NCI-H2029 treated with DMSO at 0.1 percent for 48 hours (cell line): ENCODE measurements at places on chromosomes 2 and 18.

DNA sequence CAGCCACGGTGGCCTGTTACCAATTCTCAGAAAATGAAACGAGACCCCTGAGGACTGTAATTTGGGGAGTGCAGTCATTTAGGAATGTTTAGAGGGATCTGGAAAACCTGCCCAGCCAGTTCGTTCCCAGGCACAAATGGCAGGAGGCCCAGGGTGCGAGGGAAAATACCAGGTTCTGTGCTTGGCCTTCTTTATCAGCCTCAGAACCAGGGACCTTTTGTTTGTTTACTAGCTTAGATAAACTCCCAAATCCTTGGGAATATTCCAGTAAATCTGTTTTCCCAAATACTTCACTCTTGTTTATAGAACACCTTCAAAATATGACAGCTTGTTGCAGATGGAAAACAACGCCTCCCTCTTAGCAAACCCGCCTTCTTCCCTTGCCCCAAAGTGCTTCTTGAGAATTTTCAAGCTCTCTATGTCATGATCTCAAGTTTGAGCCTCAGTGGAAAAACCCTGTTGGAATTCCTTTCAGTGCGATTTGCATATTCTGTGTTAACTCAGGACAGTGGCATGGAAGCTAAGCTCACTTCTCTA, 400.3 kb upstream of the SMIM21 start:
- no peak for DNase-seq

DNA sequence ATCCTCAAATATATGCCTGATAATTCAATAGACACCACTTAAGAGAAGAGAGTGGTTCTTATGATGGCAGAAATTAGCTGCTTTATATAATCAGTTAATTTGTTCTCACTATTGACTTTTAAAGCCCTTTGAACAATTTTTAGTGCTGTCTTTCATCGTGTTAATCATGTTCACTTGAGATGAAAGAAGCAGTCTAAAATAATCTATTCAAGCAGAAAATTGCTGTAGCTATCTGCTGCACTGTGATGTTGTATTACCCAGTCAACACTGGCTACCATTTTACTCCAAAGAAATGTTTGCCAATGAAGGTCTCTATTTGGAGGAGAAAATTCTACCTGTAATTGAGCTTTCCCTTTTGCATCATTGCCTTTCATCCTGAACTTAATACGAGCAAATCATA, 459.8 kb upstream of the FSIP2 start:
- no peak for DNase-seq

- DNase-seq: no peak
Measured at GRCh38 chr2:119723186-119723585, 36.5 kb upstream of the PTPN4 start.

DNA sequence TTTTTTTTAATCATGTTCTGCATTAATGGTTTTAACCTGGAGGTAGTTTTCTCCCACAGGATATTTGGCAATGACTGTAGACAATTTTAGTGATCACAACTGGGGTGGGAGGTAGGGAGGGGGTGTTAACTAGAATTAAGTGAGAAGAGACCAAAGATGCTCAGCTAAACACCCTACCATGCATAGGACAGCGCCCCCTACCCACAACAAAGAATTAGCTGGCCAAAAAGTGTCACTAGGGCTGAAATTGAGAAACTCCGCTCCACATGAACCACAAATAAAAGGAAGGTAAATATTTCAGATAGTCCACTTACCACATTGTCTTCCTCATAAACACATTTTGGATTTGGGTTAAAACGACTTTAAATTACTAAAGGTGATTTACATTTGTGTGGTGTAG, 942.6 kb downstream of the SUCLG1 start:
- DNase-seq: no peak

- DNase-seq: no peak
Measured at GRCh38 chr2:191333911-191334357, 88.7 kb downstream of the MYO1B start.

DNA sequence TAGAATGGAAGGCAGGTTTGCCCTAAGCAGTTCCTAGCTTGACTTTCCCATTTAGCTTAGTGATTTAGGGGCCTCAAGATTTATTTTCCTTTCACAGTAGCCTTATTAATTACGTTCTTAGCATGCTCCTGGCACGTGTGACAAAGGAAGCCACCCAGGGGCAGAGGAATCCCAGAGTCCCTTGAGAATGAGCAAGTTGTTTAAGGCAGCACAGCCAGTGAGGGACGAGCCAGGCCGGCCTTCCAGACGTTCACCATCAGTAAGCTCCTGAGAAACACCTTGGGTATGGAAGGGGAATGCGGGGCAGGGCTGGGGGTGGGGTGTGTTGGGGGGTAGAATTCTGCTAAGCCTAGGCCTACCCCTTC, 76.3 kb downstream of the SOWAHC start:
- DNase-seq: no peak

- no peak for DNase-seq
Measured at GRCh38 chr2:36125702-36126101, 229.9 kb upstream of the CRIM1 start.

DNA sequence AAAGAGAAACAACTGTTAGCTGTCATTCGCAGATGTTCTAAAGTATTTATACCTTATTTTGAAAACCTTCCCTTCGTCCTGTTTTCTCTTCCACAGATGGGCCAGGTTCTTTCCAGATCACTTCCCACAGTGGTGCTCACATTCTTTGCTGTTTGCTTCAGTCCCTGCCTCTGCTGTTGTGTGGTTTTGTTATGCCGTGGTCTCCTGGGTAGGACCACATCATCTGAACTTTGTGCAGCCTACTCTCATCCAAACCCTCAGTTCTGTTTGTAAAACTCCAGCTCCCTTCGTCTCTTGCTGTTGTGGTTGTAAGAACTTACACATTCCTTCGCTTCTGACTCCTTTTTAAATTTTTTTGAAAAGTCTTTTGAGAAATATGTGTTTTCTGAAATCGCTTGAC, 38.1 kb downstream of the ZNF236 start:
- DNase-seq: no peak

- no peak for DNase-seq
Measured at GRCh38 chr2:168730344-168730743, 72.1 kb upstream of the NOSTRIN start.

DNA sequence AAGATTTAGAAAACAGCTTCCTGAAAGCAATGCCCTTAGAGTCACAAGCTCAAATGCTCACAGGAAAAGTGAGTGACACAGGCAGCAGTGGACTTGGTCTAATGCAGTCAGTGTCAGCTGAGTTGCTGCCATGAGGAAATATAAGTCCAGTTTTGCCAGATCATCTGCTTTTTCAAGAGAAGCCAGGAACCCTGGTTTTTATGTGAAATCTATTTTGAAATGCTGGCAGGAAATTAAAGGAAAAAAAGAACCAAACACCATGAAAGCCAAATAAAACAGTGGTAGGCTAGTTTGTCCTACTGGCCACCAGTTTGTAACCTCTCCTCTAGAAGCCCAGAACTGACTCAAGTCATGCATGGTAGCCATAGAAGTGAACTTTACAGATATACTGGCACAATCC, 109.2 kb downstream of the THADA start:
- no peak for DNase-seq

DNA sequence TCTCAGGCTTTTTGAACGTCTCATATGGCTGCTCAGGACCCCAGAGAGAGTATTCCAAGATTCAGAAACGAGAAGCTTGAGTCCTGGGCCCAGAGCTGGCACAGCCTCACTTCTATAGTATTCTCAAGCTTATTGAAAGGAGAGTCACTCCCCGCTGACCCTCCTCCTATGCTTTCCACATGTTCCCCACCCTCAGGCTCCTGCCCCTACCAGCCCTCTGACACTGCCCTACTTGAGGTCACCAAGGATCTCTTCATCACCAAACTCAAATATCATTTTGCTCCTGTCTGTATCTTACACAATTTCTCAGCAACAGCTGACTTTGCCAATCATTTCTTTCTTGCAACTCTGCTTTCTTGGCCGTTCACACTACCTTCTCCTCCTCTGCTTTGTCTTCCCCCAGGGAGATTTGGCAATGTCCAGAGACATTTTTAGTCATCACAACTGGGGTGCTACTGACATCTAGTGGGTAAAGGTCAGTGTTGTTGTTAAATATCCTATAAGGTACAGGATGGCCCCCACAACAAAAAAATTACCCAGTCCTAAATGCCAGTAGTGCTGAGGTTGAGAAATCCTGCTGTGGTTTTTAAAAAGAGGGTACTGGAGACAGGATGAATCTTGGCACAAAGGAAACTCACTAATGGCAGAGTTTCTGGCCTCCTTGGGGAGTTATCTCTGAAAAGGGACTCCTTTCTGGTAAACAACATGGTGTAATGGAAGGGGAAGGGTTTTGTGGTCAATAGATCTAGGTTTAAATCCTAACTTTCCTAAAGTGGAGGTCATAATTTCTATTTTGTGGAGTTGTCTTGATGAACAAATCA, 26.9 kb upstream of the INSIG2 start:
- no peak for DNase-seq

DNA sequence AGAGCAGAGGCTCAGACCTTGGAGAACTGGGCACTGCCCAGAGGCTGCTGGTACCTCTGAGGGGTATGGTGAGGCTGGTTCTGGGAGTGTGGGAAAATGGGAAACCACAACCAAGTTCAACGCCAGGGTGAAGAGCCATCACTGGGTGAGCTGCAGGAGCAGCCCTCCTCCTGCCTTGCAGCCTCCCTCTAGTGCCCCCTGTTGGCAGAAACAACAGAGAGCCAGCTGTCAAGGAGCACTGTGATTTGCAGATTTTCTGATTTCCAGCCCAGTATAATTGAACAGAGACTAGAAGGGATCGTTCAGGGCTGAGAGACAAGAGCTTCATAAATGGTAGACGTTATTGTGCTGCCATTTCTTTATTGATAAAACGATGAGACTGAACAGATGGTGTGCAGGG, 50.5 kb downstream of the MAPK4 start:
- no peak for DNase-seq

DNA sequence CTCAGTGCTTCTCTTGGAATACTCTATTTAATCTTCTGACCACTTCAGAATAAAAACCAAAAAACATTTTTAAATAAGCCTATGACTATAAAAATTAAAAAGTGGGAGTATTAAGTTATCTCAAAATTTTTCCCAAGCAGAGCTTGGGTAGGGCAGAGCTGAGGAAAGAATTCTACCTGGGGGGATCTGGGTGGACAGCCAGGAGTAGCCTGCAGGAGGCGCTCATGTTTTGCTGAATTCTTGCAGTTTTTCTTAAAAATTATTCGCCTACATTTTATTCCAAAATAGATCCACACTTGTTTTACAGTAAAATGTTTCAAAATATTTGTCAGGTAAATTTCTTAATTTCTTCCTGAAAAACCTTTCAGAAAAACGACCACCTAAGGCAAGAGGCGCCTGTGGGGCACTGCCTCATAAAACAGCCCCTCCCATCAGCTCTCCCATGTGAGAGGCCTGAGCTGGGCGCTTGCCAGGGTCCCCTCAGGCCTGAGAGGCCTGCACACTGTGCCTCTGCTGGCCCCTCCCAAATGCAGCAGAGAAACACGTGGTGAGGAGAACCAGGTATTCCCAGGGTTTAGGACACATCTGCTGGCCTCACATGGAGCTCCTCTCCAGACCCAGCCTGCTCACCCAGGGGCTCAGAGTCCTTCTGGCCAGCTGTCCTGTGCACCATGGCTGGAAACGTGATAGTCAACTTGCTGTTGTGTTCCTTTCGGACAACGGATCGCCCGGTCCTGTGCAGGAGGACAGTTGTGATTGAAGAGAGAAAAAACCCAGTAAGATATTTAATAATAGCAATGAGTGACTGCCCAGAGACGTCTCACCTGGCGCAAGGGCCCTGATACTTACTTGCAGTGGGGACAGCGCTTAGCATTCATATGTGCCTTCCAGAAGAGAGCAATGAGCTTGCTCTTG, 17.5 kb downstream of the POLR1A start:
- no peak for DNase-seq

DNA sequence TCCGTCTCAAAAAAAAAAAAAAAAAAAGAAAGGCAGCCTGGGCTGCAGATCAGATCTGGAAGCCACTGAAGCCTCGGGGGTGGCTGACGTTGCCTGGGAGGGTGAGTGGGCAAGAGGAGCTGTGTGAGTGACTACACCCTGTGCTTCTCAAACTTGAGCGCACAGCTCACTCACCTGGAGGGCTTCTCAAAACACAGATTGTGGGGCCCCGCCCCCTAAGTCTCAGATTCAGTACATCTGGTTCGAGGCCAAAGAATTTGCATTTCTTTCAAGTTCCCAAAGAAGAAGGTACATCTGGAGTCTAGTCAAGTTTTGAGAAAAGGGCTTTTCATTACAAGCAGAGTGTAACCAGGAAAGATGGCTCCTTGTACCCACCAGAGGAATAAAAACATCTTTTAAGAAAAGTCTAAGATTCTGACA, 97.7 kb upstream of the CAB39 start:
- DNase-seq: no peak

DNA sequence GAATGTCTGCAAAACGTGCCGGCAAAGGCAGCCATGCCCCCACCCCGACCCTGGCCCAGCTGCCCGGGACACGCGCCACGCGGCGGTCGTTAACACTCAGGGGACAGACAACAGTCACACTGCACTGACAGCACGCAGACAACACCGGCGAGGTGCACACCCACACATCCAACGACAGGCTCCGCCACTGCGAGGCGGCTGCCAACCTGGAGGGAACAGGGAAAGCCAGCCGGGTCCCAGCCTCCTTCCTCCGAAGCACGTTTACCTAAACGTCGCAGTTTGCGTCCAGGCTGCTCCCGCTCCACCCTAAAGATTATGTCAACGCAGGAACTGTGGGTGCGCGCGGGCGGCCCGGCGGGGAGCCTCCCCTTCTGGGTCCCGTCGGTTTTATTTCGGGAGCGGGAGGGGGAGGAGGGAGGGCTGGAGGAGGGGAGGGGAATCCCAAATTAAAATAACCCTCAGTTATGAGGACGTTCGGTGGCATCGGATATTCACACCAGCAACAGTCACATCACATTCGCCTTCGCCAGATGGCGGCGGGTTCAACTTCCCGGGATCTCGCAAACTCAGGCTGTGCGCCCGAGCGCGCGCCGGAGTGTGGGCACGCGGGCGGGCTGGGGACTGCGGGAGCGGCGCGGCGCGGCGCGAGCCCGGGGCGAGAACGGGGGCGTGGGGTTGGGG, 644 bp downstream of the PTGR3 start:
- no peak for DNase-seq

GRCh38 chr18:78099979-78100588, 850.4 kb downstream of the GALR1 start:
- no peak for DNase-seq

DNA sequence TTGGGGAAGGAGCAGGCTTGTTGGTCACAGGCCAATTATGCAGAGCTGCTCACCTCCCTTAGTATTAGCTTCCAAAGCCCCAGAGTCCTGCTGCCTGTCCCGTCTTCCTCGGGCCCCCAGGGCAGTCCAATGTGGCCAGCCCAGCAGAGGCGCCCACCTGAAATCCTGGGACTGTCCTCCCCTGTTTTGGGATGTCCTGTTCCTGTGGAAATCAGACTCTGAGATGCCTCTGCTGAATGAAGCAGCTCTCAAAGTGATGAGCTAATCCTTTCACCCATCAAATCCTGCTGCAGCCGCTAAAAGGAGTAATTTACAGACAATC, 105.3 kb downstream of the CABLES1 start:
- no peak for DNase-seq

GRCh38 chr2:42048299-42049220, 739 bp downstream of the PKDCC start:
- DNase-seq: no peak

GRCh38 chr2:159317392-159318088, 31.0 kb upstream of the WDSUB1 start:
- no peak for DNase-seq

GRCh38 chr2:226578373-226578772, 221.2 kb downstream of the IRS1 start:
- DNase-seq: no peak
